ENCODE measurements at places on chromosomes 16 and 17.

- no peak for DNase-seq
Observed at GRCh38 chr17:48681609-48682008, 40.7 kb downstream of the PRAC1 start.

DNA sequence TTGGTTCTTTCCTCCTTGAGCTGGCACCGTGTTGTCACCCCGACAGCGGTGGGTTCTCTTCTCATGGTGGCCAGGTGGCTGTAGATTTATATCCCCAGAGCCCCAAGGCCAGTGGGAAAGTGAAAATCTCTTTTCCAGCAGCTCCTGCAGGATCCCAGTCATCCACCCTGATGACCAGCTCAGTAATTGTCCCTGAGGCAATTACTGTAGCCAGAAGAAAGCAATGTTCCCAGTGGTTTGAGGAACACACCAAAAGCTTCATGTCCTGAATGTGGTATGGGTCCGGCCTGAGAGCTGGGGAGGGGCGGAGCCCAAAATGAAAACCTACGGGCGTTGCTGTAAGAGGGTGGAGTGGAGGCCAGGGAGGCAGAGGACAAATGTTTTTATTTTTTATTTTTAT lies 69.0 kb downstream of the WSB1 start:
- DNase-seq, result no peak

DNA sequence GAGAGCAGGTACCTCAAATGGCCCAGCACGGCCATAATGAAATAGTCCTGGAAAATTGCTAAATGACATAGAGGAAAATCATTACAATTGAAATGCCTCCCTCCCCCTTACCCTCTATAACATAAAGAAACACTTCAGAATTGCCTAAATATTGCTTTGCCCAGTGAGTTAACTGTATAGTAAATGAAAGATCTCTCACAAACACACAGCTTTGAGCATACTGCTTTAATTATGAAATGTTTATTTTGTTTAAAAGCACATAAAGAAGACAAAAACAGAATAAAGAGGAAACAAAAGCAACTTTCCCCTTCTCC lies 9.3 kb upstream of the ADAMTS18 start:
- DNase-seq, result no peak

- no peak for DNase-seq
Observed at GRCh38 chr16:88292007-88292970, 90.5 kb upstream of the ZNF469 start.

DNA sequence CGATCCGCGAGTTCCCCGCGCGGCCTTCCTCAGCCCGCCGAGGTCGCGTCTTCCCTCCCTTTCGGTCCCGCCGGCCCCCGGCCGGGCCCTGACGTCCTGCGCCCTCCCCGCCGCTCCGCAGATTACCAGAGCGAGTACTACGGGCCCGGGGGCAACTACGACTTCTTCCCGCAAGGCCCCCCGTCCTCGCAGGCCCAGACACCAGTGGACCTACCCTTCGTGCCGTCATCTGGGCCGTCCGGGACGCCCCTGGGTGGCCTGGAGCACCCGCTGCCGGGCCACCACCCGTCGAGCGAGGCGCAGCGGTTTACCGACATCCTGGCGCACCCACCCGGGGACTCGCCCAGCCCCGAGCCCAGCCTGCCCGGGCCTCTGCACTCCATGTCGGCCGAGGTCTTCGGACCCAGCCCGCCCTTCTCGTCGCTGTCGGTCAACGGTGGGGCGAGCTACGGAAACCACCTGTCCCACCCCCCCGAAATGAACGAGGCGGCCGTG lies 5.4 kb downstream of the LHX1 start:
- DNase-seq, result no peak

DNA sequence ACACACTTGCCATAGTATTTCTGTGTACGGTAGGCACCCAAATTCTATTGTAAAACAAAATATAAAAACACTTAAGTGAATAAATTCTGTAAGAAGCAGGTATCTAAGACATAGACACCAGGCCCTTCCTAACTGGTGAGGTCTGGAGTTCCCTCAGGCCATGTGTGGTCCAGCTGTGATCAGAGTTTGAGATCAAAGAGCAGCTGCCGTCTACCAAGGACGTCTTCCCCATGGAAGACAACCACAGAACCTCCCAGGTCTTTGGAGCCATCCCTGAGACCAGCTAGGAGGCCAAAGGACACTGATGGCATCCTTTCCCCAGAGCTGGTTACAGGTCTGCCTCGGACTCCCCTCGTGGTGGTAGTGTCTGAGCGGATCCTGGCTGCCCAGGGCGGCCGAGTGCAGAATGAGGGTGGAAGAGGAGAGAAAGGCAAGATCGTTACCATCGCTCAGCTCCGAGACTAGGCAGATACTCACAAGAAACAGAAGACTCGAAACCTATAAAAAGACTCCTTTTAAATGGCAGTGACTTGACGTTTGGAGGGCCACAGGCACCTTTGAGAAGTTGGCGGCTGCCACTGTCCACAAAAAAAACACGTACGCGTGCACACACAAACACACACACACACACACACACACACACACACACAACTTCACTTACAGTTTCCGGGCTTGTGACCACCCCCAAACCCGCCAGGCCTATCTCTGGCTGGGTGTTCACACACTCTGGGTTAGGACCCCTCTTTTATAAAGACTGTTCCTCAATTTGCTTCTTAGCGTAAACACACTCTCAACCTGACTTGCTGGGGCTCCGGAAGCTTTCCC lies 7.5 kb downstream of the TIMP2 start:
- no peak for DNase-seq

GRCh38 chr17:41483991-41484826 lies 3.3 kb upstream of the KRT35 start:
- no peak for DNase-seq

DNA sequence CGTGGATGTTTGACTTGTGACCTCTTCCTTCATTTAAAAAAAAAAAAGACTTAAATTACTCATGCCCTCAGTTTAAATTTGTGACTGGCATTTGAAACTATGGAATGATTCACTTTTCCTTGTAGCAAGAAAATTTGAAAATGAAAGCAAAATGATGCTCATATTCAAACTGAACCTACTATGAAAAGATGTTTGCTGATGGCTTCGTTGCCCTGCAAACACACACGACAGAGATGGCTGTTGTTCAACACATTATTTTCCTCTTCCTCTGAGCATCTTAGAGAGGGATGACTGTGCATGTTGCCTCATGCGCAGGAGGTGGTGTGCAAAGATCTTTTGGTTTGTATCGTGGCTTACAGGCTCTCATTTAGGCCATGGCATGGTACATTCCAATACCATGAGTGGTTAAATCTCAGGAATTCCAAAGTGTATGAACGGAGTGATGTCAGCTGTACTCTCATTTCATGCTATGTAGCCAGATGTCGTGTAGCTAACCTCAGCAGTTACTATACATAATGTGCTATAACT lies 164.5 kb downstream of the PRKCA start:
- DNase-seq, result peak; percentile 77

- no peak for DNase-seq
Observed at GRCh38 chr17:8410883-8411238, 13.2 kb upstream of the RNF222 start.

DNA sequence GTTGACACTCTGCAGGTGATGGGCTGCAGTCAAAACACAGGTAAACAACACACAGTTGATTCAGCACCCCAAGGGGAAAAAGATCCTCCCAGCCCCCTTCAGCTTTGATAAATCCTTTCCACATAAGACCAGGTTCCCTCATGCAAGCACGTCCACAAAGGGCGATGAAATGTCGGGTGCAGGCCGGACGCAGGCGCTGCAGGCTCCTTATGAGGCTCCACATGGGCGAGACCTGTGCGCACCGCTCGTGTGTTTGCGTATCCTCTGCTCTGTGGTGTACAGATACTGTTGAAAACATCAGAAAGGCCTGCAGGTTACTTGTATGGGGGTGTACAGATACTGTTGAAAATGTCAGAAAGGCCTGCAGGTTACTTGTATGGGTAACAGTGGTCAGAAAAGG lies 14.4 kb upstream of the ZNF750 start:
- no peak for DNase-seq

DNA sequence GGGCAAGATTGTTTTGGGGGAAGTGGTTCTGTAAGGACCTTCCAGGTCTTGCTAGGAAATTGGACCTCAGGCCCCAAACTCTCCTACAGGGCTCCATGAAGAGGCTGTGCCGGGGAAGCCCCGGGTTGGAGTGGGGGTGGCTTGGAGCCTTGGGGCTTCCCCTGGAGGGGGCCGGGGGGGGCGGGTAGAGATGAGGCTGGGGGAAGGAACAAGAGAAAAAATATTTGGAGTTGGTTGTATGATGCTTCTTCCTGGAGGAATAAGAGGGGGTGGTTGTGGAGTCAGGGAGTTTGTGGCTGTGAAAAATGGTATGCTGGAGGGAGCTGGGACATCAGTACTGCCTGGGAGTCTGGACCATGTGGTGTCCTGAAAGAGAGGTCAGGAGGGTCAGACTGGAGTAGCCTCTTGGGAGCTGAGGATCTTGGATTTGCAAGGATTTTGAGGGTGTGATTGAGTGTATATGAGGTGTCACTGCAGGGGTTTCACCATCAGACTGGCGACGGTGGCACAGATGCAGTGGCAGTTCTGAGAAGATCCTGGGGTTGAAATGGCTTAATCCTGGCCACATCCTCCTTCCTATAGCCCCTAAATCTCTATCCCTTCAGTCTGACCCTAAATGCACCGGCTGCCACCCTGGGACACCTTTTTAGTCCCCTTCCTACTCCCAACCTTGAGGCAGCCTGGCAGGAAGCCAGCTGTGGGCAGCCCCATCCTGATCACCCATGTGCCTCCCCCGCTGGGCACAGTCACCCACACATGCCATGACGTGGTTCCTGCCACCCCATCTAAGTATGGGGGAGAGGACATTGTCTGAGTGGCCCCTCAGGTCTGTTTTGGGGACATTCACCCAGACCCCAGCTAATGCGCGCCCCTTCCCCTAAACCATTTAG lies 10.9 kb downstream of the RARA start:
- DNase-seq, result no peak

- no peak for DNase-seq
Observed at GRCh38 chr17:61383689-61384201, 15.9 kb upstream of the TBX2 start.

DNA sequence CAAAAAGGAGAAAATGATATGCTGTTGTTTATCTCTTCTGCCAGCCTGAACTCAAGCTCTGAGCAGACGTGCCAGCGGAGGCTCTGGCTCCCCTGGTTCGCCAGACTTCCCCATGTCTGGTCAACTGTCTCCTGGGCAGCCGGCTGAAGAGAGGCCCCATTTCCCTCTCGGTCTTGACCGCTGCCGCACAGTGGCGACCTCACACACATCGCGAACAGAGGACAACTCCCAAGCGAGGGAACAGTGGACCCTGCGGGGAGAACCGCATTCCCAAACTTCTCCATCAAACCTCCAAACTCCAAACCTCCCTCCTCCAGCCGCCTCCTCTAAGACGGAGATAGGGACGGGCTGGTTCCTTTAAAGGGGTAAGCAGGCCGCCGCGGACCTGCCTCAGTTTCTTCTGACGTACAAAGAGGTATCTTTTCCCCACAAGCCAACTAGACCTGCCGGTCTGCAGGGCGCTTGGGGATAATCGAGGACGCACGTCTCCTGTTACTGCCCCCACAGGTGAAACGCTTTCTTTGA lies 24.9 kb upstream of the RFFL start:
- peak; percentile 55 for DNase-seq

GRCh38 chr17:83147280-83147679 lies 67.9 kb downstream of the METRNL start:
- DNase-seq, result no peak

GRCh38 chr17:29034510-29034909 lies 8.4 kb upstream of the PIPOX start:
- no peak for DNase-seq

- peak; percentile 69 for DNase-seq
Observed at GRCh38 chr16:68800257-68800875, 43.0 kb upstream of the TANGO6 start.

DNA sequence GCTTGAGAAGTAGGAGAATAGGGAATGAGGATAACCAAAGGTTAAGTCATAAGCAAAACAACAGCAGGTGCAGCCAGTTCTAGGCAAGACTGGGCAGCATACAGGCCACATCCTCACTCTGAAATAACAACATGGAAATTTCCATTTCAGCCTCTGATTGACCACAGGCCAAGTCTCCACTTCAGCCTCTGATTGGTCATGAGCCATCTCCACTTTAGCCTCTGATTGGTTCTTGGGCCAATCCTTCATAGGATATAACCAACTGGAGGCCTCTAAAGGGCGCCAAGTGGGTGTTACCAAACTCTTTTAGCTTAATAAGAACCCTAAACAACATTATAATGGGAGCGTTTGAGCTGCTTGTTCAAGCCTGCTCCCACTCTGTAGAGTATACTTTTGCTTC lies 512.0 kb downstream of the NPIPA7 start:
- DNase-seq, result no peak
